Stimulated activated CD4-positive, alpha-beta T cell treated with anti-CD3 and anti-CD28 coated beads, Interleukin-1b, Interleukin-23, amount 100 ng/mL, for 1 hour (primary cell): ENCODE measurements at places on chromosomes 3 and 15.

DNA sequence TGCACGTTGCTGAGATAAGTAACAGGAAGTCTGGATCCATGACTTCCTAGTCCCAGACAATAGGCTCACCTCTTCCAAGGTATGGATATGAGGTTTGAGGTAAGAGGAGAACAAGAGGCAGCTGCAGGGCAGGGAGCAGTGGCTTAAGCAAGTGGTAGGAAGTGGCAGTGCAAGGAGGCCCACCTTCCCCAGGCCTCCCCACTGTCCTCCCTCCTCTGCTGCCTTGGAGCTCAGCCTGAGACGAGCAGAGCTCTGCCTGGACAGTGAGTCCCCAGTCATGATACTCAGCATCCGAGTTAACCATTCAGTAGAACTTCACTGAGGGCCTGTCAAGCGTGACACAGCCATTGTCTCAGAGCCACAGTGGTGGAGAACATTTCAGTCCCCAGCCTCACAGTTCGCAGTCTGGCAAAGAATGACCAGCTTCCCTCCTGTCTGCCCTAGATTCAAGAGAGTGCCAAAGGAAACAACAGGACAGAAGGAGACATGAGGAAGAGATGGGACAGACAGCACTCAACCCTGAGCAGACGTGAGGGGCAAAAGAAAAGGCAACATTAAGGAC is 41.4 kb upstream of the BOC start:
- DNase-seq = no peak

DNA sequence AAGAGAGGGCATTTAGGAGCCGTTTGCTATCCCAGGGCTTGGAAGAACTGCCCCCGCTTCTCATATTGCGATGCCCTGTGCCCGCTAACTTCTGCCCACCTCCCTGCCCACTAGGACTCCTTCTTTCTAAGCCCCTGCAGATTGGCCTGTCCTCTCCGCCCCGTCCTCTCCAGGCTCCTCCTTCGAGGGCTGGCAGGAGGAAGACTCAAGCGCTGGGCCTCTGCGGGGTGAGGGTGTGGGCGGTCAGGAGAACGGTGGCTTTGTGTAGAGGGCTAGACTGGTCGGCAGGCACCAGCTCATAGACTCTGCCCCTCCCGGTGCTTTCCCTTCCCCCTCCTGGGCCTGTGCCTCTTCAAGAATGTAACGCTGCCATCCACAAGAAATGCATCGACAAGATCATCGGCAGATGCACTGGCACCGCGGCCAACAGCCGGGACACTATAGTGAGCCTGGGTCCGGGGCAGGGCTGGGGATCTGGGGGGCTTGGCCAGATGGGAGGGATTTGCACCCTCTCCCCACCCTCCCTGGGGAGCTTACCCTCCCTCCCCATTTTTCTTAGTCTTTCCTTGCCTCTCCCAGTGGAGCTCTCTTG is 21.9 kb downstream of the PRKCD start:
- no peak for DNase-seq

- DNase-seq = no peak
Observed at GRCh38 chr15:47378527-47378926, 338.8 kb upstream of the SEMA6D start.

GRCh38 chr3:66236281-66236680 is 15.5 kb downstream of the SLC25A26 start:
- no peak for DNase-seq

DNA sequence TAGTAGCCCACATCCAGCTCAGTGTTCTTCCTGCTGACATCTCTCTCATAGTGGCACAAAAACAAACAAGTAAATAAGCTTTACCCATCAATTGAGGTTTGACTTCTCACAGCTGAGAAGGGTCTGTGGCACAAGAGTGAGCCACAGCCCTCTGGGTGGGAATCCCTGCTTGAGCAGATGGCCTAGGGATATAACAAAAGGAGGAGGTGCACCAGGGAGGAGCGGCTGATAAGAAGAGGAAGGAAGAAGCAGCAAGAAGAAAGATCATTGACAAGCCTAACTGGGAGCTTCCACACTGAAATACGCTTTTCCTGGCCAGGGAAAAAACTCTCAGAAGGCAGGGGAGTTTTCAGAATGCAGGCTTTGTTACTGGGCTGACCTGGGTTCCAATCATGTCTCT is 279.8 kb downstream of the UACA start:
- no peak for DNase-seq

GRCh38 chr3:51874411-51874810 is 990 bp downstream of the IQCF5 start:
- DNase-seq = no peak

DNA sequence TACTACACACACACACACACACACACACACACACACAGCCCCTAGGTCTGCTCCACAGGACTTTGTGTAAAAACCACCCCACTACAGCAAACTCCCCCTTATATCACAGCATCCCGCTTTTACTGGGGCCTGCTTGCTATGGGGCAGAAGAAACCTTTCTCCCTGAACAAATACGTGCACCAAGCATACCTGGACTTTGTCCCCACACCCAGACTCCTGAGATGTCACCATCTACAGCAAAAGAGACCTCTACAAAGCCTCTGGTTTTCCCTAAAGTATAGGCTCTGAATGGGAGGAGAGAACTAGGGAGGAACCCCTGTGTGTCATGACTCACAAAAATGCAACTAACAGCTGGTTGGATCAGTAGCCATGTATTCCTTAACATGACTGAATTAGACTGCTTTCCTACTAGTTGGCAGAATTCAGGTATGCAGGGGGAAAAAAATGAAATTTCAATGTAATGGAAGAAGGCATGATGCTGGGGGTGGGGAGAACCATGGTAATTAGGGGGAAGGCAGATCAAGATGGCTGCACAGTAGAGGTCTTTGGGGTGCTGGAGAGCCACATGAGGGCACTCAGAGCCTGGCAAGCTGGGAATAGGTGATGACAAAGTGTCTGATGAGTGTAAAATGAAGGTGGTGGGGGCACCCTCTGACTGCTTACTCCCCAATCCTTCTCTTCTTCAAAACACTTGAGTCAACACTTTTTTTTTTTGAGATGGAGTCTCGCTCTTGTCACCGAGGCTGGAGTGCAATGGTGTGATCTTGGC is 45.9 kb downstream of the DAPK2 start:
- DNase-seq = no peak

- no peak for DNase-seq
Observed at GRCh38 chr3:100008081-100008698, 106.1 kb downstream of the FILIP1L start.

DNA sequence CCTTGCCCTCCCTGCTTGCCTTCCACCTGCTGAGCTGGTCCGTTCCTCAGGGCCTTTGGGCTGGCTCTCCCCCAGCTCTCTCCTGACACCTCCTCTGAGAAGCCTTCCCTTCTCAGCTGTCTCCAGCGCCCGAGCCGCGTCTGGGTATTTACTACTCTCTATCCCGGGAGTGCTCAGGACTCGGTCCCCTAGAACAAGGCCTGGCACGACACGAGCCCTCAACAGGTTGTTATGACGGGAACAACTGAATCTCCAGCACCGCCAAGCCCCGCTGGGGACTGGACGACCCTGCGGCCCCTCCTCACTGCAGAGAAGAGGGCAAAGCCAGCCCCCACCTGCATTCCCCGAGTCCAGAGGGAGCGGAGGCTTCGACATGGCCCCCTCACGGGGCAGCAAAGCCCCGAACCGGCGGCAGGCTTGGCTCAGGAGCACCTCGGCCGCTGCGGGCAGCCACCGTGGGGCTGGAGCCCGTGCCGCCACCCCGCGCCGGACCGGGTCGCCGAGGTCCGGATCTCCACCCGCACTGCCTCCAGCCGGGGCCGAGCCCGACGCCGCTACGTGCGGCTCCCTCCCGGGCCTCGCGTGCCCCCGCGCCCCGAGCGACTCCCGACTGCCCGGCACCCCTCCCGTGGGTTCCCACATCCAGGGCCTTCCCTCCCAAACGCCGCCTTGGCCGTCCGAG is 792 bp downstream of the TPRA1 start:
- DNase-seq = no peak

- no peak for DNase-seq
Observed at GRCh38 chr3:33941804-33942203, 143.4 kb downstream of the PDCD6IP start.

- no peak for DNase-seq
Observed at GRCh38 chr15:94620632-94621031, 389.3 kb downstream of the MCTP2 start.

- no peak for DNase-seq
Observed at GRCh38 chr3:151210676-151211381, 7.8 kb upstream of the GPR171 start.

DNA sequence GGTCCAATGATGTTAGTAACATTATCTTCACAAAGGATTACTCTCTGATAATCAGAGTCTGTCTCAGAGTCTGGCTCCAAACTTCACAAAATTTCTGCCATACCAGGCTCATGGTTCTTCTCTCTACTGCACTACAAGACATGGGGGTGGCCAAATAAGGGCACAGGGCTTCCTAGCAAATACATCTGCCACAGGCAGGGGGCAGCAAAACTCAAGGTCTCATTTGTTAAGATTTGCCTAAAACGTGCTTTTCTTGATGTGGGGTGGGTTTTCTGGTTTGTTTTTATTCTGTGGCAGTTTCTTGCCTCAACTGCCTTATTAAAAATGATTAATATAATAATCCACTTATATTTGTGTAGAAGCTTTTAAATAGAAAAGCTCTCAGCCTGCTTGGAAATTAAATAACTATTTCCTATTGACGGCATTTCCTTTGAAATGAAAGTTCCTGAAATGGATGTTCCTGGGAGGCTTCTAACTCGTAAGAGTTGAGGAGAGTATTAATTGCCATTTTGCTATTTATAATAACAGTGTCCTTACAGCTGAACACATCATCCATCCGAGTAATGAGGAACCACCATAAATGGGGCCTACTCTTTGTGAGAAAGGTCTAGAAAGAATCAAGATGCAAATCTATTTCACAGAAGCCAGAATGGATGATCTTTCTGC is 53.8 kb downstream of the SST start:
- no peak for DNase-seq

- DNase-seq = no peak
Observed at GRCh38 chr15:49987198-49987785, 131.7 kb downstream of the ATP8B4 start.

DNA sequence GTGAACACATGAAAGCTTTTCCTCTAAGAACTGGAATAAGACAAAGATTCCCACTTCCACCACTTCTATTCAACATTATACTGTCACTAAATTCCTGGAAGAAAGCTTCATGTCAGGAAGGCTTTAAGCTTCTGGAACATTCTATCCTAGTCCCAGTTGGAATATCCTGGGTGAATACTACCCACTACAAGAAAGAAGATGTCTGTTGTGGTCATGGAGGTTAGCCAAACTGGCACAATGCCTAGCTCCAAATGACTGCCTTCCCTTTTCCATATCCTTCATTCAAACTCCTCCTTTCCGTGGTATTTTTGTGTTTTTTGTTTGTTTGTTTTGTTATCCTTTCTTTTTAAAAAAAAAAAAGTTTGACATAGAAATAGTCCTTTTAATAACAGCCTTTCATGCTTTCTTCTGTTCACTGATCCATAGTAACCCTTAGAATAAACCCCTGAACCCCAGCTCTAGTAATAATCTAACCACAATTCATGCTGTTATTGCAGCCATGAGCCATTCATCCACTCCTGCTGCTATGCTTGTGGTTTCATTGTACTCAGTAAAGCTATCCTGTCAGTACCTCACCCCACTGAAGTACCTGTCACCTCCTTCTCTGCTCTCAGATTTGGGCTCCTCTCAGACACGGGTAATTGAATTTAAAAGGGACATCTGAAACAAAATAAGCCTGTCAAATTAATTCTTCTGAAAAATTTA is 447.5 kb downstream of the IGSF11 start:
- DNase-seq = no peak

DNA sequence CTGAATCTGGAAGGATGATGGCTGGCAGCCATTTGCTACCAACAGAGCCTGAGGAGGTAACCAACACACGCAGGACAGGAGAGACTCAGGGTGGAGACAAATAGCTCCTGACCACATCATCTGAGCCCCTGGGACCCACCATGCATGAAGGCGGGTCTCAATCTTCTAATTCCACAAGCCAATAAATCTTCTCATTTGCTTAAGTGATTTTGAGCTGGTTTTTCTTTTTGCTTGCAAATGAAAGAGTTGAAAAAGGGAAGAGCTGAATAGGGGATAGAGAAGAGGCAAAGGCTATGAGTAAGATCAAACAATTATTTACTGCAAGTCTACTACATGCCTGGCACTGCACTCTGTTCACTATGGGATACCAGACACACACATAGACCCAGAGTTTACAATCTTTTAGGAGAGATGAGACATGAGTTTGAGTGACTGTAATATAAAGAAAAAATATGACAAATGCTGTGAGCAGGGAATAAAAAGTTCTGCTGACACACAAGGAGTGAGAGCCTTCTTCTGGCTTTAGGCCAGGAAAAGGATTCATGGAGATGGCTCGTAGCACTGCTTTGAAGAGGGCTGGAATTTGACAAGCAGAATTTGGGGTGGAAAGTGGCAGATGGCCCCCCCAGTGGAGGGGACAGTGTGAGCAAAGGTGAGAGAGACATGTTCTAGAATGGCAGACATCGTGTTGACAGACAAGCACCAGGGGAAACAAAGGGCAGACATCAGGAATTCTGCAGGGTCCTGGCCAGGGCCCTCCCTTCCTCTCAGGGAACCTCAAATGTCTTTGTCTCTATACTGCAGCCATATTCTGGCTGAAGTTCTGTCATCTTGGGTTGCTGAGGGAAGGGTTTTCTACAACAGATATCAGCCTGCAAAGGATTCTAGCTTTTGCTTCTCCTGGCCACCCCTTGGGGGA is 69.8 kb upstream of the WNT5A start:
- no peak for DNase-seq

GRCh38 chr3:126372413-126373145 is 15.4 kb upstream of the KLF15 start:
- DNase-seq = no peak

DNA sequence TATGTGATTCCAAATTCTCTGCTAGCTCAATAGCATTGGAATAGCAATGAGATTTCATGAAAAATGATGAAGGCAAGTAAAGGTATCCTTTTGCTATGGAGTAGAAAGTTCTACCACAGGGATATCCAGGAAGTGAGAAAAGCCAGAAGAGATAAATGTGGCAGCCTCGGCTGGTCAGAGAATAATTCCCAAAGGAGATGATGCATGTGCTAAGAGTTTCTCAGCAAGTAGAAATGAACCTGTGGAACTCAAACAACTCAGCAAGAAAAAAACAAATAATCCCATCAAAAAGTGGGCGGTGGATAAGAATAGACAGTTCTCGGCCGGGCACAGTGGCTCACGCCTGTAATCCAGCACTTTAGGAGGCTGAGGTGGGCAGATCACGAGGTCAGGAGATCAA is 38.2 kb downstream of the ALS2CL start:
- DNase-seq = no peak
